CD14-positive monocyte (primary cell): ENCODE measurements at places on chromosomes 2 and 18.

DNA sequence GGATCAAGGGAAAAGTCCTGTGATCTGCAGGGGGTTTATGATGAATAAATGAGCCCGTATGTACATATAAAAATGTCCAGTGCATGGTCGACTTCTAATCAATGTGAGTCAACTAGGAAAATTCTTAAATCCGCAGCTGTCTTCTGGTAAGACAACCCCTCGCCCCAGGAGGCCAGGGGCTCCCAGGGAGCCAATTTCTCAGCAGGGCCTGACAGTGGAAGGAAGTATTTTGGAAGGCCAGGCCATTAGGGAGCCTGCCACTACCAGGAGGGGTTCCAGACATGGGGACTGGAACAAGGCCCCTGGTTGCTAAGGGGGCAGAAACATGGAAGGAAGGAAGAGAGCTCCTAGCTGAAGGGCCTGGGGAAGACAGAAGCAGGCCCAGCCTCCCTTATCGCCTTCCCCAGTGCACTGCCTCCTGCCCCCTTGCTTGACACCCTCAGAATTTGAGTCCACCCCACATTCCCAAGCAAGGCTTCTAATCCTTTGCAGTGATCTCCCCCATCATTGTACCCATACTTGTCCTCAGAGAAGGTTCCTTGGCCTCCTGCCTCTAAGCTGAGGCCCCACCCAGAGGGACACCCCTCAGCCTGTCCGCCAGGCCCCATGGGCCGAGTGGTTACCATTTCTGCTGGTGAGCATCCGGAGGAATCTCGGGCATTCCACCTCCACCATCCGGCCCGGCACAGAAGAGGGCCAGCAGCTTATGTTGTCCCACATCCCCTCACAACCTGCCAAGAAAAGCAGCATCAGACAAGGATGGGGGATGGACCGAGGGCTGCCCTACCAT, 45.9 kb downstream of the SCTR start:
- no peak for DNase-seq

GRCh38 chr2:195642027-195642678, 14.9 kb upstream of the SLC39A10 start:
- DNase-seq: no peak

GRCh38 chr2:29443151-29443550, 327.9 kb downstream of the CLIP4 start:
- DNase-seq: no peak

DNA sequence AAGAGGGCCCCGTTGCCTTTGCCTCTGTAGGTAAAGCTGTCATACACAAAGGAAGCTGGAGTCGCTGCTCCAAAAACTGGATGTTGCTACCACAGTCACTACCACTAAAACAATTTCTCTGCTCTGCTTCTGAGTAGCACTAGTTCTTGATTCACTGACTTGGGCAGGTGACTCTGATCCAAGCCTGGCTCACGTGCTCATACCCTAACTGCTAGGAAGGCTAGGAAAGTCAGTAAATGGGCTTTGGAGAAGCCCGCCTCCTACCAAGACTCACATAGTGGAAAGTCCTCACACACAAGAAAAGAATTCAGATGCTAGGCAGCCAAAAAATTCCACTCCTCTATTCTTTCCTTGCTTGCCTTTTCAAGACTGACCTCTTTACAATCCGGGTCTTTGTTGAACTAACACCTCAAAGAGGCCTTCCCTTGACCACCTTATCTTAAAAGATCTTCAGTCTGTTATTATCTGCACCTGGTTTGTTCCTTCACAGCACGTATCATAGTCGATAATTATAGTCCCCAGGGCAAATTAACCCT, 11.4 kb upstream of the DYNC1I2 start:
- DNase-seq: no peak

DNA sequence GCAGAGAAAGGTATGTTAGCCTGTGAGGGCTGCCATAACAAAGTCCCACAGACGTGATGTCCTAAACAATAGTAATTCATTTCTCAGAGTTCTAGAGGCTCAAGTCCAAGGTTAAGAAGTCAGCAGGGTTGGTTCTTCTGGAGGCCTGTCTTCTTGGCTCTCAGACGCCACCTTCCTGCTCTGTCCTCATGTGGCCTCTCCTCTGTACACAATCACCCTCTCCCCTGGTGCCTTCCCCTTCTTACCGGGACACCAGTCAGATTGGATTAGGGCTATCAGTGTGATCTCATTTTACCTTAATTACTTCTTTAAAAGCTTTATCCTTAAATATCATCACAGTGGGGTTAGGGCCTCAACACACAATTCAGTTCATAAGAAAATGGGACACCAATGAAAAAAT, 860.5 kb downstream of the RNF144A start:
- no peak for DNase-seq

GRCh38 chr2:142580691-142581090, 296.8 kb upstream of the KYNU start:
- DNase-seq: no peak

GRCh38 chr2:120682654-120683053, 53.0 kb upstream of the GLI2 start:
- DNase-seq: no peak

GRCh38 chr18:59646228-59646962, 50.8 kb downstream of the CCBE1 start:
- no peak for DNase-seq

- DNase-seq: no peak
Observed at GRCh38 chr2:201754717-201755415, 25.9 kb downstream of the ALS2 start.

GRCh38 chr2:82494739-82495138, 1964.3 kb downstream of the SUCLG1 start:
- DNase-seq: no peak
